Stimulated activated CD4-positive, alpha-beta T cell treated with anti-CD3 and anti-CD28 coated beads, Interleukin-12 subunit alpha, Interleukin-12 subunit beta, amount 100 ng/mL, for 4 hours (primary cell): ENCODE measurements at places on chromosomes 16 and 17.

DNA sequence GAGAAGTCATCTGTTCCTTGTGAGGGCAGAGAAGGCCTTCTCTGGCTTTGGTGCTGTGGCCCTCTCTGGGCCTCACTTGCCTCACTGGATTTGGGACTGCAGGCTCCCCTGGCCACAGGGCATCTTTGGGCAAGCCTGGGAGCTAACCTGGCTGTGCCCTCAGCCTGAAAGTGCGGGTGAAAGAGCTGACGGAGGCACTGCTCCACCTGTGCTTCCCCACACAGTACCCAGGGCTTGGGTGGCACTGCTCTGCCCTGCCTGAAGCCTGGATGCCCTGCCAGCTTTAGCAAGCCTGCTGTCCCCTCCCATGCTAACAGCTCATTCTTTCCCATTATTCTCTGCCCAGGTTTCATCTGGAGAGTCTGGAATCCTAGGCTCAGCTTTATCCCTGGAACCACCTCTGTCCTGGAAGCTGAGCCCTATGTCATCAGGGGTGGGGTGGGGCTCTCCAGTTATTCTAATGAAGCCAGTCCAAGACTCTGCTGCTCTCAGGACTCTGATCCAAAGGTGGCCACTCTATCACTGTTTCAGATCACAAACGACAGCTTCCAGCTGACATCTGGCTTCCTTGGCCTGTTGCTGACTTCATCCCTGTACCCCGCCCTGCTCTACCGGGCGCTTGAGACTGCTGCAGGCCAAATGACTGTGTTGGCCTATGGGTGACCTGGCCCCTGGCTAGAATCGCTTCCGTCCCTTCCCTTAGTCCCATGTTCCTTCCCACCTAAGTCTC is 29.3 kb downstream of the HIC1 start:
- no peak for DNase-seq

GRCh38 chr16:85306071-85306792 is 194.0 kb upstream of the CIBAR2 start:
- peak; percentile 72 for DNase-seq

- no peak for DNase-seq
Observed at GRCh38 chr16:57474671-57475661, 11.3 kb downstream of the DOK4 start.

DNA sequence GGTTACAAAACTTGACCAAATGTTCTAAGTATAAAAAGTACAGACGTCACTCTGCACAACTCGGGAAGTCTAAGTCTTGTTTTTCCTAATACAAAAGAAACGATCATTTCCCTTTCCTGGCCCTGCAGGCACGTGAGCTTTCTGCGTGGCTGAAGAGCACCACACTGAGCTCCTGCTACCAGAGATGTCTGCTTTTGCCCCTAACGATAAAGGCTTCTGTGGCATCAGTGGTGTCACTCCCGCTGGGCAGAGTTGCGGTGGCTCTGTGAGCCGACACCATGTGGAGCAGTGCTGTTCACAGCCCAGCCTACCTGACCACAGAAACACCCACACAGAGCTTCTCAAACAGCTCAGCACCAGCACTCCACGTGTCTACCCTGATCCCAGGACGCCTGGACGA is 20.5 kb downstream of the EMC8 start:
- DNase-seq = no peak

DNA sequence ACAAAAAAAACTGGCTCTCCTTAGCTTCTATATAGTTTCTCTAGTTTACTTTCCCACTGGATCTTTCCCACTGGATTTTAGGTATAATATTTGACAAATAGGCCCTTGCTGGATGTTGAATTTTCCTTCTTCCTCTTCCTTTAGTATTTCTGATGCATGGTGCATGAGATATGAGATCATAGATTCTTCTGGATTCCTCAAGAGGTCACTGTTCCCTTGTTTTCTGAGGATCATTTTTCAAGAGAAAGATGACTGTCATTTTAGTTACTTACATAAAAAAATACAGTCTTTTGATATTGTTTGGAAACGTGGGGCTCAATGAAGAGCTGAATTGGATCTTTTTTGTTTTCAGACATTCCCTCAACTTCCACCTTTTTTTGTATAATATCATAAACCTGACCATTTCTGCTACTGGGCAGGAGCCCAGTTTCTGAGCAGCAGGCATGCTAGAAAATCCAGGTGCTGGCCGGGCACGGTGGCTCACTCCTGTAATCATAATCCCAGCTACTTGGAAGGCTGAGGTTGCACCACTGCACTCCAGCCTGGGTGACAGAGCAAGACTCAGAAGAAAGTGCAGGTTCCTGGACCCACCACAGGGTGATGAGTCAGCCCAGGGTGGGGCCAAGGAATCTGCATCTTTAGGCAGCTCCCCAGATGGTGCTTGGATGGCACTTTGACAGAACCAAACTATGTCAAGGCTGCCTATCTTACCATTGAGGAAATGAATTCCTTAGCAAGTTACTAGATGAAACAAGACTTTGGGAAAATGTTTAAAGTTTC is 70.3 kb downstream of the SDR42E1 start:
- no peak for DNase-seq

- DNase-seq = no peak
Observed at GRCh38 chr16:4123616-4124300, 7.5 kb upstream of the ADCY9 start.

DNA sequence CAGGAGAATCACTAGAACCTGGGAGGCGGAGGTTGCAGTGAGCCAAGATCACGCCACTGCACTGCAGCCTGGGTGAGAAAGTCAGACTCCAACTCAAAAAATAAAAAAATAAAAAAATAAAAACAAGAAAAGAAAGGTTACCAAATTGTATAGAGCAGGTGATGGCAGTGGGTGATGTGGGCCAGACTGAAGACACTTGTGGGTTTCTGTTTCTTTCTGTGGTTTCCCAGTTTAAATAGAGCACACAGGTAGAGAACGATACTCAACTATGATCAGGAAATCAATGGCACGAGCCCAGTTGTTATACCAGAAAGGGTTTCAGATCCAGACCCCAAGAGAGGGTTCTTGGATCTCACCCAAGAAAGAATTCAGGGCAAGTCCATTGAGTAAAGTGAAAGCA is 32.6 kb downstream of the NUBP1 start:
- no peak for DNase-seq

GRCh38 chr17:29042679-29043538 is at the start of gene PIPOX:
Gene PIPOX (plus strand): TSS chr17:29043141. CDS start chr17:29043226, 85 bp downstream.
- DNase-seq = no peak

- DNase-seq = no peak
Observed at GRCh38 chr17:41823580-41823979, 10.8 kb downstream of the FKBP10 start.

GRCh38 chr17:73481676-73482075 is 162.6 kb downstream of the SDK2 start:
- DNase-seq = no peak

- no peak for DNase-seq
Observed at GRCh38 chr17:74471341-74471740, 4.9 kb downstream of the CD300A start.

- DNase-seq = no peak
Observed at GRCh38 chr16:22684574-22685458, 129.1 kb upstream of the HS3ST2 start.

- no peak for DNase-seq
Observed at GRCh38 chr16:3807425-3808123, 72.9 kb downstream of the CREBBP start.

DNA sequence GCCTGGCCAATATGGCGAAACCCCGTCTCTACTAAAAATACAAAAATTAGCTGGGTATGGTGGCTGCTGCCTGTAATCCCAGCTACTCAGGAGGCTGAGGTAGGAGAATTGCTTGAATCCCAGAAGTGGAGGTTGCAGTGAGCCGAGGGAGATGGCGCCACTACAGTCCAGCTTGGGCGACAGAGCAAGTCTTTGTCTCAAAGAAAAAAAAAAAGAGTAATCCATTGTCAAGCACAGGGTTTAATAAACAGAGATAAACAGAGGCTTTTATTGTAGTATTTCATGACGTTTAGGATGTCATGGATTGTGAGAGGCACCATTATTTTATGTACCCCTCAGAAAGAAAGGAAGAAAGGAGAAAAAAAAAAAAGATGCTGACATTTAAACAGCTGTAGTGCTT is 75.2 kb upstream of the RNU2-1 start:
- DNase-seq = no peak

- no peak for DNase-seq
Observed at GRCh38 chr17:42920106-42920900, 19.7 kb downstream of the G6PC1 start.

GRCh38 chr17:57294101-57294500 is 37.8 kb downstream of the MSI2 start:
- no peak for DNase-seq

DNA sequence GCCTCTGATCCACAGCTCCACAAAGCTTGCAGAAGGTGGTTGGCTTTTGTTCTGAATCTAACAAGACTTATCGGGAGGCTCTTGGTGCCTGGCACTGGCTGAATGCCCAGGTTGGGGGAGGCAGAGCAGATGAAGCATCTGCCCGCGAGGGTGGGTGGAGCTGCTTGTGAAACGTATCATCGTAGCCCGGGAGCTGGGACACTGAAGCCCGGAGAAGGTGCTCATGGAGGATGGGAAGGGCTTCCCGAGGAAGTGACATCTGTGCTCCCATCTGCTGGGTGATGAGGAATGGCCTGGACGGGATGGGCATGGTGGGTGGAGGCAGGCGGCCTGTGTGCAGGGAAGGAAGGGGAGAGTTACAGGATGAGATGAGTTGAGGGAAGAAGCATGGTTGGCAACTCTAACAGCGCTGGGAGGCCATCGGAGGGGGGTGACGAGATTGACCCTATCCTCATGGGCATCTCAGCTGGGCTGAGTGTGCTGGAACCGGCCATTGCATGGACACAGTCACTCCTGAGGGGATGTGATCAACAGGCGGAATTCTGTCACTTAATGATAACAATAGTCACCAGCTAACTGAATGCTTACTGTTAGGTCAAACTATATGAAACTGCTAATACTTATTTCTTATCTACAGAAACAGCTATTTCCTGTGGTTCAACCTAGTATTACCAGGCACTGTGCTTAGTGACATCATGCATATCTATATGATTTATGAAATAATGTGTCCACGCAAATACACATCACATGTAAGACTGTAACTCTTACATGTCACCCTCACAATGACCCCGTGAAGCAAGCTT is 102.7 kb downstream of the ABCC6 start:
- DNase-seq = no peak

DNA sequence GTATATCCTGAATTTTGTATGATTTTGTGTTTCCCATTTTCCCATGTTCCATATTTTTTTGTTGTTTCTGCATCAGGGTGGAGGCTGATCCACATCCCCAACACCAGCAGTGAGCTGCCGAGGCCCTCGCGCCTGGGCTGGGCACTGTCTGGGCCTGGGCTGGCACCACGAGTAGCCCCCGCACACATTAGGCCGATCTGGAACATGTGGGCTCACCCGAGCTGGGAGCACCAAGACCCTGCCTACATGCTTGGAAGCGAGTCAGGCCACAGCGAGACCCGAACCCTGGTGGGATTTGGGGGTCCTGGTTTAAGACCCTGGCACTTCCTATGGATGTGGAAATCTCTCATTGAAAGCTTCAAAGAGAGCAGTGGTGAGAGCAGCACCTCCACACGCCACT is 8.5 kb downstream of the KCTD5 start:
- DNase-seq = no peak

- DNase-seq = no peak
Observed at GRCh38 chr17:8798846-8799569, at the start of gene MFSD6L. Gene MFSD6L (minus strand): TSS chr17:8799365. CDS start chr17:8799120, 245 bp downstream.

- DNase-seq = no peak
Observed at GRCh38 chr16:75235721-75236193, 15.7 kb downstream of the BCAR1 start.

GRCh38 chr17:896953-897661 is 82.5 kb downstream of the NXN start:
- no peak for DNase-seq

GRCh38 chr16:6146874-6147425 is 1049.4 kb upstream of the EEF2KMT start:
- DNase-seq = no peak

DNA sequence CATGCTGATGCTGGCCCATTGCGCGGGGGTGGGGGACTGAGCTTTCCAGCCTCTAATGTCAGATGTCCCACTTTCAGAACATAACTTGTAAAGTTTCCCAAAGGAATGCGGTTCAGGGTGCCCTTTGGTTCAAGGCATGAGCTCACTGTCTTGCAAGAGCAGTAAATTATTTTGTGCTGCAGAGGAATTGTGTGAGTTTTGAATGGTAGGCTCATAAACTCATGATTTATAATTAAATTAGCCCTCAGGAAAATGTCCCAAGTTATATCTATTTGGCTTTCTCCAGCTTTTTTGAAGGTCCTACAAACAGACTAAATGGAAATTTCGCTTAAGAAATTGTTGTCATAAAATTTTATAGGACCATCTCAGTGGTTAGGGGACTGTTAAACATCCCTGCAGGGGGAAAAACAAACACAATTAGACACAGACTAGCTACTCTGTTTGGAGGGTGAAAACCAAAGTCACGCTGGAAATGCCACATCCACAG is 321.8 kb downstream of the HS3ST3B1 start:
- DNase-seq = no peak

- no peak for DNase-seq
Observed at GRCh38 chr16:85100265-85100664, 12.0 kb downstream of the CIBAR2 start.

- no peak for DNase-seq
Observed at GRCh38 chr17:16275024-16275423, 58.0 kb downstream of the PIGL start.

DNA sequence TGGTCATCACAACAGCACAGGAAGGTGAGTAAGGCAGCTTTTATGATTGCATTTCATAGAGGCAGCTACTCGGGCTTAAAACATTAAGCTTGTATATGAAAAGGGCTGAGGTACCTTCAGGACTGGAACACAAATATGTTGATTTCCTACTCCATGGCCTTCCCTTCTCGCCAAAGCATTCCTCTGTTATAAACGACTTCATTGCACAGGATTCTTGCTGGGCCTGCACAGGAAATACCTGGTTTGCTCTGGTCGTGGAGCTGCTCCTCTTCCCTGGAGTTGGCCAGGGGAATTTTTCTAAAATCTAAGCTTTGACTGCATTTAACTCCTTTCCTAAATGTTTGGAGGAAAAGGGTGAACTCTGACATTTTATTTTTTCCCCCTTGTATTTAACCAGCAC is 49.0 kb downstream of the CHD9 start:
- DNase-seq = no peak

GRCh38 chr16:5059386-5060072 is 6.2 kb downstream of the C16orf89 start:
- no peak for DNase-seq

DNA sequence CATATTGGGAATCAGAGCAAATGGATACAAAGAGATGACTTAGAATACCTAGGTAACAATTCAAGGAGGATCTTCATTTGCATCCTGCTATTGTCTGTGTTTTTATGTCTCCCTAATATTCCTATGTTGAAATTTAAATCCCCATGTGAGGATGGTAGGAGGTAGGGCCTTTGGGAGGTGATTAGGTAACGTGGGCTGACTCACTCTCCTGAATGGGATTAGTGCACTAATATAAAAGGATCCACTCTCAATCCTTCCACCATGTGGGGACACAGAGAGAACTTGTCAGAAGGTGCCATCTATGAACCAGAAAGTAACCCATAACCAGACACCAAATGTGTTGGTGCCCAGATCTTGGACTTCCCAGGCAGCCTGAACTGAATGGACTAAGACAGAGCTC is 83.4 kb downstream of the CDH8 start:
- no peak for DNase-seq
